ENCODE measurements at places on chromosomes 2 and 18.

DNA sequence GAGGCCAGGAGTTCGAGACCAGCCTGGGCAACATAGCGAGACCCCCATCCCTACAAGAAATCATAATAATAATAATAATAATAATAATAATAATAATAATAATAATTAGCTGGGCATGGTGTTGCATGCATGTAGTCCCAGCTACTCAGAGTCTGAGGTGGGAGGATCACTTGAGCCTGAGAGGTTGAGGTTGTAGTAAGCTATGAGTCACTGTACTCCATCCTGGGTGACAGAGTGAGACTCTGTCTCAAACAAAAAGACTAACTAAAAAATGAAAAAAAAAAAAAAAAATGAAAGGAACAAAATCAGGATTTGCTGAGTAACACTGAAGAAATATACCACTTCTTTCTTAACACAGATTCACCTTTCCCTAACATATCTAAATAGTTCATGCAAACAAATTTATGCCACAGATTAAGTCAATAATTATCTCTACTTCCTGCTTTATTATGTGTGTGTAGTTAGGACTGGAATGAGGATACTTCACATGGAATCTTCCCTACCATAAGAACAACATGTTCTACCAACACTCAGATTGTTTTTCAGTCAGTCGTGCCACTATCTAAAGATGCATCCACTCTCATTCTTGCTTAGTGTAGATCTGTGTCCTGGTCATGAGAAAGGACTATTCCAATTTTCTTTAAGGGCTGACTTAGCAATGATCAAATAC is 928.7 kb downstream of the SLC4A3 start:
- DNase-seq = no peak

DNA sequence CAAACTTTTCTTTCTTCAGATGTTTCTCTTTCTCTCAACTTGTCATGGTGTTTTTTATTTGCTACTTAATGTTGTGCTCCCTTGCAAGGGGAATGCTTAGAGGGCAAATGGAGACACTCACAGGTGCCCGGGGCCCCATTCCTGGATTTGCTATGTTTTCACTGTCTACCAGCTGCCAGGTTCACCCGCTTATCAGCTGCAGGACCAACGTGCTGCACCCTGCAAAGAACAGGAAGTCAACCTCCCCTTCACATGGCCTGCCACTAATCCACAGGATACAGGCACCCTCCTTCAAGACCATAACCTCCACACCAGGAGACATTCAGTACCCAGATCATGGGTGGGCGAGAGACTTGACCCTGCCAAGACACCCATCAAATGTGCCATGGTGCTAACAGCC is 237.6 kb upstream of the STON1 start:
- no peak for DNase-seq

- DNase-seq = no peak
Measured at GRCh38 chr2:238461916-238462315, 35.2 kb downstream of the ASB1 start.

DNA sequence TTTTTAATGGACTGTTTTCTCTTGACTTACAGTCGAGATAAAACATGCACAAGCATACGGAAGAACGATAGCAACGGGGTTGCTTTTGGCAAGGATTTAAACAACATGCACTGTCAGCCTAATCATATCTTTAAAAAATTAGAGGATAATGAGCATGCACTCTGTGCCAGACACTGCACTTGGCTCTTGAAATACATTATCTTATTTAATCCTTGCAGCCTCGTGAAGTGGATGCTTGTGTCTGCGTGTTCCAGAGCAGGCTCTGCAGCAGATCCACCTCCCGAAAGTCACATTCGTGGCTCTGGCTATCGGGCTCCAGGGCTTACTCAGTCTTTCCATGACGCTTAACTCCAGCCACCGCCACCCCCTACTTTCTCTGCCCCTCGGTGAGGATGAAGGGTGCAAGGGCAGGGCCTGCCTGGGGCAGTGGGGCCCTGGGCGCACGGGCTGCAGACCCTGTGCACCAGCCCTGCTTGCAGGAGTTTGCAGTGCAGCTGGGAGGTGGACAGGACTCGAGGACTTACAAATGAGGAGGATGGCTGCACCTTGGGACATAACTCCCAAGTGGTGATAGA is 61.7 kb downstream of the ACKR3 start:
- DNase-seq = no peak

GRCh38 chr2:111164078-111164477 is 43.4 kb downstream of the BCL2L11 start:
- DNase-seq = no peak

GRCh38 chr2:225041851-225042799 is at the start of gene DOCK10:
Gene DOCK10 (minus strand): TSS chr2:225042468. CDS start chr2:225042374, 94 bp downstream.
- peak; percentile 72 for DNase-seq

DNA sequence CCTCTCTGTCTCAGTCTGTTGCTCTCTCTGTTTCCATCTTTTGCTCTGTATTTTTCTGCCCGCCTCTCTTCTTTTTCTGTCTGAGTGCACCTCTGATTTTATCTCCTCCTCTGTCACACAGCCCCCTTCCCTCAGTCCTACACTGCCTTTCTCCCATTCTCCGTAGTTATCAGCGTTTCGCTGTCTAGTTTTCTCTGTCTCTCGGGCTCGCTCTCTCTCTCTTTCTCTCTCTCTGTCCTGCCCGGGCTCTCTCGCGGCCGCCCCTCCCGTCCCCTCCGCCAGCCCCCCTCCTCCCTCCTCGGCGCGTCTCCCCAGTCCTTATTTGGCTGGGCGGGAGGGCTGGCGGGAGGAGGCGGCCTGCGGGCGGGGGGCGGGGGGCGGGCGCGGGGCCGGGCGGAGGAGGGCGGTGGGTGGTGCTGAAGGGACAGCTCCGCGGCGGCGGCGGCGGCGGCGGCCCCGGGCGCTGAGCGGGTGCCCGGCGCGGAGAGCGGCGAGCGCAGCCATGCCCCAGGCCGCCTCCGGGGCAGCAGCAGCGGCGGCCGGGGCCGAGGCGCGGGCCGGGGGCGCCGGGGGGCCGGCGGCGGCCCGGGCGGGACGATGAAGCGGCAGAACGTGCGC is at the start of gene KCNK3:
TSS of gene KCNK3 (plus strand) at position 444 of the 618 bp plus-strand sequence. CDS start at position 598, 154 bp downstream.
- DNase-seq = peak; percentile 44

DNA sequence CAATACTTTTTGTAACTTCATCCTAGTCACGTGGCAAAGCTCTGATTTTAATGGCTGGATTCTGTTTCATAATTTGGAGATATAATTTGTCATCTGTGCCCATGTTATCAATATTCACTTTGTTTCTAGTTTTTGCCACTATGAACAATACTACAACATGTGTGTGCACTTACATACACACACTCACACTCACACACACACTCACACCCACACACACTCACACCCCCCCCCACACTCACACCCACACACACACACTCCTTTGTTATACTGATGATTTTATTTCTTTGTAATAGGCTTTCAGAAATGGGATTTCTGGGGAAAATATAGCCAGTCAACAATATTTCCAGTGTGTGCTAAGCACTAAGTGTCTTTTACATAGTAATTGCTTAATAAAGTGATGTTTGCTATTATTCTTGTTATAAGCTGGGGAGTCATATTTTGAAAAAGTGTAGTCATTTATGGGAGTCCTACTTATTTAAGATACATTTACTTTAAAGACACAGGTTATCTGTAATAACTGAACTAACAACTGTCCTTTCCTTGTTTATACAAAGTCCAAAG is 22.8 kb upstream of the ROCK2 start:
- DNase-seq = no peak

- DNase-seq = no peak
Measured at GRCh38 chr2:1572638-1573037, 159.4 kb downstream of the TPO start.

DNA sequence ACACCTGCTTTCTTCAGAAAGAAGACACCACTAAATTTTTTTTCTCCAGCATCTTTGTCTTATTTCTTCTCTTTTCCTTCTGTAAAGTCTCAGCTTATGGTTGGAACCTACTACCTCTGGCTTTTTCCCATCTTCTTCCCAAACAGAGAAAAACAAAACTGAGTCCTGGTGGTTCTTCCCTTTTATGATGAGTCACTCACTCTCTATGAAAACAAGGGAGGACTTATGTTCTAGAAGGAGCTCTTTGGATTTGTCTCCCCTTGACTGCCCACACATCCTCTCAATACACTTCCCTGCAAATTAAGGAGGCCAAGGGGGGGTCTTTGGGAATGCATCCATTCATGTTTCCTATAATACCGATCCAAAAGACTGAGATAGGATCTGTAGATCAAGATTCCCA is 22.1 kb upstream of the MEIS1 start:
- no peak for DNase-seq

- DNase-seq = no peak
Measured at GRCh38 chr2:112065966-112066365, 10.9 kb downstream of the TMEM87B start.

DNA sequence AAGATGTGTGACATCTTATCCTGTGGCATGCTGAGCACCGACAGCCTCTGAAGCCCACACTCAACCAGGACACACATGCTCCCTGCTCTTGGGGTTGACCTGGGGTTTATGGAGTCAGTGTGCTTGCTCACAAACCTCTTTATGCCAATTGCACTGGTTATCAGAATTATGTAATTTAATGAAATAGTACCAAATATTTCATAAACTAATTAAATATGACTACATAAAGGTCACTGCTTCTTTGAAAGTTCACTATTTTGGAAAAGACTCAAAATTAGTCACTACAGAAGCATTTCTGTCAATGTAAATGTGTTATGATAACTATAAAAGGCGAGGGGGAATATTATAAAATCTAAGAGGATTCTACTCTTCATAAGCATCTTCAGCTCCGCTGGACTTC is 76.7 kb downstream of the FHOD3 start:
- DNase-seq = no peak

GRCh38 chr18:34738175-34738894 is 28.2 kb downstream of the DTNA start:
- no peak for DNase-seq

- DNase-seq = no peak
Measured at GRCh38 chr2:230203110-230203676, 16.6 kb downstream of the SP110 start.

- no peak for DNase-seq
Measured at GRCh38 chr2:138492160-138492559, 9.4 kb upstream of the SPOPL start.

GRCh38 chr2:176508374-176508773 is 239.1 kb downstream of the MTX2 start:
- DNase-seq = no peak

- no peak for DNase-seq
Measured at GRCh38 chr2:96233436-96233835, 24.8 kb upstream of the STARD7 start.

DNA sequence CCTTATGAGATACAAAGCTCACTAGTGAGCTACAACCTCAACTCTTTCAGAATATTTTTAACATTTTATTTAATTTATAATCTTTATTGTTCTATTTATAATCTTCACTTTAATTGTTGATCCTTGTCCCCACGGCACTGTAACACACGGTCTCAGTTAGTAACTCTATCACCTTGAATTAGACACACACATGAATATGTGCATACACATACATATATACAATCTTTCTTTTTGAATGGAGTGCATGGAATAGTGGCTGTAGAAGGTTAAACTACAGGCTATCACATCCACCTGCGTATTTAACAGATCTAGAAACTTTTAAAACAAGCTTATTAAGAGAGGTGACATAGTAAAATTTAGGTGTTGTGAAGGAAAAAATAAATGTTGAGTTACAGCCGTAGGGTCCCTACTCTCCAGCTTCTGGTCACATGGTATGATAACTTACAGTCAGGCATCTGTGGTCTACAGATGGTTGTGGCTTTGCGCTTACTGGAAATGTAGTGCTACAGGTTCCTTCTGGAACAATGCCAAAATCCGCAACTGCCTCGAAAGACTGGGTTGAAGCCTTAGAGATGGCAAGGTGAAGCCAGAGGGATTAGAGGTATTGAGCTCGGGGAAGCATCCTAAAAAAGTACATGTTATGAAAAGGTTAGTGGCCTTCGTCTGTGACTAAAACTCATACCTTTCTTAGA is 1324.1 kb upstream of the SLC39A10 start:
- DNase-seq = no peak

DNA sequence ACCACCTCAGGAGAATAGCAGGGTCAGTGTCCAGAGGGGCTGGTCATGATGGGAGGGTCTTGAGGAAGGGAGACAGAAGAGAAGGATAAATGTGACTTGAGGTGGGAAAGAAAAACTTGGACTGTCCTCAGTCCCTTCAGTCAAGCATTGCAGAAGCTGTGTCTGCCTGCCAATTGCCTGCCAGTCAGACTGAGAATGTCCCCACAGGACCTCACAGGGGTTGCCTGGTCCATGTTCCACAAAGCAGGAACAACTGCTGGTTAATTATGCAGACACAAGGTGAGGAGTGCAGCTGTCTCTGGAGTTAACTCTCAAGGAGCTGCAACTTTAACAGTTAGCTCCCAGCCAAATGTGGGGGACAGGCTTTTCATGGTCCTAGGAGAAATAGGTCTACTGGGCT is 75.7 kb downstream of the TRIM43 start:
- DNase-seq = no peak

- DNase-seq = no peak
Measured at GRCh38 chr2:171149986-171150693, 10.6 kb downstream of the TLK1 start.

GRCh38 chr18:6646801-6647200 is 82.7 kb upstream of the ARHGAP28 start:
- DNase-seq = no peak

DNA sequence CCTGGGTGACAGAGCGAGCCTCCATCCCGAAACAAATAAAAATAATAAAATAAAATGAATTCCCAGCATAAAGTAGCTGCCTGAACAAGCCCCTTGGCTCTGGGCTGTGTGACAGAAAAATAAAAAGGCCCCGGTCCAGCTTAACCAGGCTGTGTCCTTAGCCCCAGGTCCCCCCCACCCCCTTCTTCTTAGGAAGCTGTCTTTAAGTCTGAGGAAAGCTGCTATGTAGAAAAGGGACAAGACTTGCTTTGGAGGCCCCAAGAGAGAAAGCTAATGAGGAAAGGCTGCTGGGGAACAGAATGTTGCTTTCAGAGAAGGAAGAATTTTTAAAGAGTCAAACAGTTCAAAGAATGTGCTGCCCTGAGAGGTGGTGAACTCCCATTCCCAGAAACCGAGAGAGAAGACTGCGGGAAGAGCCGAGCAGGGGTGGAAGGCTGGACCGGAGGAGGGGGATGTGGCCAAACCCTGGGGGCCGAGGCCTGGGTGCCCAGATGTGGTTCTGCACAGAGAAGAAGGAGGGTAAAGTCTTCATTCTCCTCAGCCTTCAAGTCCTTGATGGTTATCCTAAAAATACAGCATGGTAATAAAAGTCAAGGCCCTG is 61.9 kb downstream of the CENPO start:
- DNase-seq = no peak

Data from CD4-positive, alpha-beta T cell treated with Interleukin-6 for 4 hours (primary cell).